ENCODE measurements at places on chromosomes 4 and X. TPM values are rescaled to one million over a fixed set of nuclear protein-coding genes. Genes with fewer than 3 reads are reported as not detected.

DNA sequence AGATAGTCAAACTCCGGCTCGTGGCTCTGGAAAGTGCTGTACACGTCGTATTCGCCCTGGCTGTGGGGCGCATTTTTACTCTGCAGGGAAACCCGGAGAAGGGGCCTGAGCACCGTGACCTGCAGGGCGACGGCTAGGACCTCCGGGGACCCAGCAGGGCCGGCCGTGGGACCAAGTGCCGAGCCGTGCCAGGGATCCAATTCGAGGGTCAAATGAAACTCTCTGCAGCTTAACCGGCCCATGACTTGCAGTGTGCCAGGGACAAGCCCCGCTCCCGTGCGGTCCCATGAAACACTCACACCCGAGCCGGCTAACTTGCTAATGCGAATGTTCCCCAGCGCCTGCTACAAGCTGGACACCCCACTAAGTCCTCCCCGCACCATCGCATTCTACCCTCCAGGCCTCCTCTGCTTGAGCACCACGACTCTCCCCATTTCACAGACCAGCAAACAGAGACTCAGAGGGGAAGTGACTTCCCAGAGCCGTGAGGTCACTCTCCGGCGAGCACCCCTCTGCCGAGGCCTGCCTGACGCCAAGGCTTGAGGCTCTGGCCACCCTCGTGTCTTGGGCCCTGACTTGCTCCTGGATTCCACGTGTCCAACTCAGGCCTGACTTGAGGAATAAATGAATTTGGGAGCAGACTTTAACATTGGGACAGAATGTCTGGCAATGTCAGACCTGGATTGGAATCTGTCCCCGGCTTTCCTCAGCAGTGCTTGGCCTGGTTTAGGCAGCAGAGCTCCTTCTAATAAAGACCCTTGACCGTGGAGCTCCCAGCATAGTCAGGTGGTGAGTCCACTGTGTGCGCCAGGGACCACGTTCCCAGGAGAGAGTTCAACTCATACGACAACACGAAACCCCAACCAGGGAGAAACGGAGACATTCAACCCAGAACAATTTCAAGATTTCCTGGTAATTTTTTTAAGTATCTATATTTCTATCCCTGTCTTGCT, 93.6 kb downstream of the PPP2R2C start:
- DNase-seq = peak; percentile 37
- peaks cover 31% of the 10 kb centered on the region for H3K27me3 ChIP-seq
- no peak overlapping the region for H3K27ac ChIP-seq
- no peak overlapping the region for H3K4me3 ChIP-seq

- H3K4me3 ChIP-seq = no peak overlapping the region
- H3K27me3 ChIP-seq = no peaks in the 10 kb centered on the region
- H3K27ac ChIP-seq = no peak overlapping the region
These were observed 12.2 kb upstream of the TMEM128 start for GRCh38 chr4:4260185-4260751.

DNA sequence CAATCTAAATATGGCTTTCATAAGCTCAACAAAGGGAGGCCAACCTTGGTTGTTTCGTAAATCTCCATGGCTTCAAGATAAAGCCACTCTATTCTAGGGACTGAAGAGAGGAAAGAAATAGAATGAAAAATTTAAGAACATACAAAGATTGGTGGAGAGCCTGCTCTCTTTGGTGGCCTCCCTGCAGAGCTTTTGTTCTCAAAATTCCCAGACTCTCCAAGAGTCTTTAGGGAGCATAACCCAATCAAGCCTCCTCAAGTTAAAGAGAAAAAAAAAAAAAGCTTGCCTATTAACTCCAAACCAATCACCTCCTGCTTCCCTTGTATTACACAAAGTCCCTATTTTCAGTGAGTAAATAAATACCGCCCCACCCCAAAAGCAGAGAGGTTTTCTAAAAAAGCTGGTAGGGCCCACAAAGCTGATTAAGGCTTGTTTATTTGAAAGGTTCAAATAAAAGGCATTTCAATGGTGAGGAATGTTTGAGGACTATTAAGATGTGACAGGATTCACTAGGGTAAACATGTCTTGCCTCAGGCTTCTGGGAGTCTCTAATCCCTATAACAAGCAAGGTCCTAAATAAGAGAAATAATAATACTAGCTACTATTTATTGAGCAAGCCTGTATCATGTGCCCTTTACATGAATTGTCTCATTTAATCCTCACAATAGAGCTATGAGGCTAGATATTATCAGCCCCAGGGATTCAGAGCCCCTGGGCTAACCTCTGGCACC, 71.6 kb downstream of the GPC3 start:
- no peak overlapping the region for H3K27ac ChIP-seq
- DNase-seq = no peak
- H3K36me3 ChIP-seq = no peaks in the 10 kb centered on the region
- H3K4me1 ChIP-seq = no peaks in the 10 kb centered on the region

GRCh38 chr4:143336781-143337599, at the start of gene GAB1:
GAB1 (plus strand) TSS chr4:143336876; CDS start chr4:143337189, 313 bp downstream.
- H3K4me1 ChIP-seq = peaks cover 16% of the 10 kb centered on the region
- peak within 1 kb of the TSS; percentile 90 for H3K27ac ChIP-seq
- peak within 1 kb of the TSS; percentile 95 for H3K4me3 ChIP-seq
- no peaks in the 10 kb centered on the region for H3K27me3 ChIP-seq
- H3K36me3 ChIP-seq = no peaks in the 10 kb centered on the region
- peak; percentile 86 for DNase-seq

GRCh38 chr4:91519155-91519554, 784.6 kb upstream of the GRID2 start:
- H3K4me3 ChIP-seq = no peak overlapping the region
- no peak overlapping the region for H3K27ac ChIP-seq
- H3K27me3 ChIP-seq = no peaks in the 10 kb centered on the region
- H3K36me3 ChIP-seq = no peaks in the 10 kb centered on the region

- no peaks in the 10 kb centered on the region for H3K27me3 ChIP-seq
- DNase-seq = no peak
- no peak overlapping the region for H3K4me3 ChIP-seq
These were observed 108.8 kb downstream of the NFKB1 start for GRCh38 chr4:102610007-102610406.

DNA sequence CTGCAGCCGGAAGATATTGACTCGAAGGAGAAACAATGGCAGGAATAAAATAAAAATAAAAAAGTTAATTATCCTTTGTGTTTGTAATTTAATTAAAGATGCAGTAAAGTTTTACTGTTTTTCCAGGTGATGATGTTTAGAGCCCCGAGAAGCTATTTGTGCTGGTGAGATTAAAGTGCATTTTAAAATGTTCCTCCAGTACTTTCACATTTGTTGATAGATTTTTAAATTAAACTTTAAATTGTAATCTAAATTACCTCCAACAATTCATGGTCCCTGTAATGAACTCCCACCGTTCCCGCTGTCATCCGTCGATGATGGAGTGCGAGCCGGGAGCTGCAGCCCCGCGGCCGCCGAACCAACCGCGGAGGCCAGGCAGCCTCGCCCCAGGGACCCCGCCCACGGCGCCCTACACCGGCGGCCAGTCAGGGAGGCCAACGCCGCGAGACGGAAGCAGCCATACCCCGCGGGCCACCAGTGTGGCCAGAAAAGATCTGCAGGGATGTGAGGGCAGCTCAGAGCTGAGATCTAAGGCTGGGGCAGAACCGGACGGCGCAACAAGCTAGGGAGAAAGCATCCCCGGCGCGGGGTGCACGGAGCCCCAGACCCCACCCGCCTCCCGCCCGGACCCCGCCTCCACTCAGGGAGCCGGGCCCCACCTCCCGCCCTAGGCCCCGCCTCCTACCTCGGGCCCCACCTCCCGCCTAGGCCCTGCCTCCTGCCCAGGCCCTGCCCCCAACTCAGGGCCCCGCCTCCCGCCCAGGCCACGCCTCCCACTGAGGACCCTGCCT, 104.0 kb downstream of the FAM53A start:
- no peaks in the 10 kb centered on the region for H3K36me3 ChIP-seq
- DNase-seq = peak; percentile 96
- no peaks in the 10 kb centered on the region for H3K27me3 ChIP-seq
- H3K27ac ChIP-seq = peak overlapping the region; percentile 87
- H3K4me3 ChIP-seq = peak overlapping the region; percentile 68

GRCh38 chr4:134708026-134708425, 506.4 kb upstream of the PABPC4L start:
- H3K4me1 ChIP-seq = no peaks in the 10 kb centered on the region
- no peaks in the 10 kb centered on the region for H3K36me3 ChIP-seq
- H3K27me3 ChIP-seq = no peaks in the 10 kb centered on the region
- no peak overlapping the region for H3K4me3 ChIP-seq
- no peak for DNase-seq
- no peak overlapping the region for H3K27ac ChIP-seq

- H3K4me1 ChIP-seq = no peaks in the 10 kb centered on the region
- no peaks in the 10 kb centered on the region for H3K27me3 ChIP-seq
- no peaks in the 10 kb centered on the region for H3K36me3 ChIP-seq
- no peak overlapping the region for H3K4me3 ChIP-seq
These were observed 102.9 kb downstream of the GRXCR1 start for GRCh38 chr4:42995343-42995944.

CXCL11 gene
- total RNA-seq = 0.62 TPM

KCND1 gene
- total RNA-seq = 1.8 TPM

All from lower lobe of right lung (tissue), 2 donors.